ENCODE measurements at places on chromosomes 4 and X. TPM values are rescaled to one million over a fixed set of nuclear protein-coding genes. Genes with fewer than 3 reads are reported as not detected.

GATA1 gene
- 3.1 TPM for total RNA-seq

- no peak for DNase-seq
Observed at GRCh38 chrX:13764281-13764680, 29.7 kb downstream of the OFD1 start.

GRCh38 chr4:87041141-87041540, 106.3 kb downstream of the AFF1 start:
- no peak for DNase-seq

CNGA1 gene
- 0.69 TPM for total RNA-seq

DNA sequence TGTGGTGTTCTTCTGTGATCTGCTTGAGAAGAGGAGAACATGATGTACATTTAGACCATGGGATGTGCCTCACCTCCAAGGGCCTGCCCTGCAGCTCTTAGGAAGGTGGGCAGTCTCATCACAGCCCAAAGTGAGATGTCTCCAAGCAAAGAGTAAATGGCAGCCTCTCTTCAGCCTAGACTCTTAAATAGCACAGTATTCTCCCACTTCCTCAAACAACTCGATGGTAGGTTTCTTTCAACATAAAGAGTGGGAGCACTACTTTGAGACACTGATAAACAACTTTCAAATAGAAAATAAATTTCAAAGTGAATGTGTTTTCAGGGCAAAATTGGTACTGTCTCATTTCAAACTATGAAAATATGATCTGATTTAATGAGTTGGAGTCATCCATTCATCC, 35.2 kb downstream of the EDNRA start:
- no peak for DNase-seq

ANXA3 gene
- 356 TPM for total RNA-seq

GRCh38 chr4:3779509-3779908, 13.3 kb downstream of the ADRA2C start:
- no peak for DNase-seq

DNA sequence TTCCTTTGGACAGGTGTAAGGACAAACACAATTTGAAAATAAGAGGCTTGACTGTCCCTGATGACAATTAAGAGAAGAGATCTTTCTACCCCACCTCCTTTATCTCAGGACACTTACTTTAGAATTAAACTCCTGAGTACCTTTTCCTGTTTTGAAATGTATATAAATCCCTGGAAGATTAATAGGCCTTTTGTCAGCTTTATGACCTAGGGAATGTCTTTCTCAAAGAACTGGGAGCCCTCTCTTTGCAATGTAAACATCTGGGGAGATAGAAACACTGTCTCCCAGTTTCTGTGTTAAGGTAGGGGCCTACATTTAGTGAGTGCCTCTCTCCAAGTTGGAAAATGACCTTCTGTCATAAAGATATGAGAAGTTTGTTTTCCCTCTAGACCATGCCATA, 31.7 kb downstream of the AGA start:
- DNase-seq = no peak

DNA sequence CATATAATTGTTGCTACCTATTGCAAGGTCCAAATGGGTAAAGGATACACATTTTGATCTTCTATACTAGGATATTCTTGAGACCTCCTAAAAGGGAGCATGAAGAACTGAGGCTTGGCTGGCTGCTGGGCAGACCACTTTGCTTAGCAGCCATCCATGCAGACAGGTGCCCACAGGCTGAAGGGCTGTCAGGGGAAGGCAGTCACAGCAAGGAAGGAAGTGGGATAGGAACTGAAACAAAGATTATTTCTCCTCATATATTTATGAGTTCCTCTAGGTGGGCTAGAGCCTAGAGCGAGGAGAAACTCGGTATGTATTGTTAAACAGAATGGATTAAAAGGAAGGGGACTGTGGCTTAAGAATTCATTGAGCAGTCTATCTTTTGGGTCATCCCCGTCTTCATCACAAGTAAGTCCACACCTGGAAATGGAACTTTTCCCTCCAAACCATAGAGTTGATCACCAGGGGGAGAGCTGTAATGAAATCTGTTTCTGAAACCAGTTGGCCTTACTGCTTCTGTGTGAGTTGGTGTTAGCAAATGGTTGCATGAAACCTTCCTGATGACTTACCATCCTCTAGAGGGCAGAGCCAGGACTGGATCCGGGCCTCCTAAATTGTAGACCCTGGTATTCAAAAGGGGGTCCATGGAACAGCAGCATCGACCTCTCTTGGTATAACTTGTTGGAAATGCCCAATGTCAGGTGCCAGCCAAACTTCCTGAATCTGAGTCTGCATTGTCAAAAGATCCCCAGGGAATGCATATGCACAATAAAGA, 42.3 kb downstream of the AFF2 start:
- DNase-seq = no peak

DNA sequence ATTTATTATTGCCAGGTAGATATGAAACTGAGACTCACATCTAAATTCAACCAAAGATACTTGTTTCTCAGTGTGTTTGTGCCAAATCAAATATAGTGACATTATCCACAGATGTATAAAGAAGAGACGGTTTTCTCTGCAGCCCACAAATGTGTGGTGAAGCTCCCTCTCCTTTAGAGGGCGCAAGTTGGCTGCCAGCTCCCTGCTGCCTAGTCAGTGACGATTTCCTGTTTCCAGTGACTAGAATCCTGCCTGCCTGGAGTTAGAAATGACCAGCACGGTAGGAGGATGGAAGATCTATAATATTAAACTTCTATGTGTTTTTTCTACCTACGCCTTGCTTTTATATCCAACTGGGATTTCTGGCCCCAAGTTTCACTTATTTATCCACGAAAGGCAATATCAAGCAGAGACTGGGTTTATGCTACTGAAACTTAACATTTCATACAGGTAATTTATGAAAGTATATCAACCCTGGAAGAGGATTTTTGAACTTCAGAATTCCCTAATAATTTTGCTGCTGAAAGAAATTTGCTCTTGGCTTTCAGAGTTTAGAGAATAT, 1793.7 kb upstream of the TENM3 start:
- DNase-seq = no peak

TCP11X2 gene
- total RNA-seq = 1.7 TPM

- no peak for DNase-seq
Observed at GRCh38 chrX:11965436-11965835, 172.8 kb upstream of the FRMPD4 start.

Measured in upper lobe of left lung (tissue), 6 donors.